Suprapubic skin (tissue), 4 donors: ENCODE measurements at places on chromosomes 1 and 21.
A peak's percentile ranks its signal among the peaks of the same experiment; 100 is the strongest.

- no peak for DNase-seq
These were observed 14.9 kb upstream of the SLC44A5 start for GRCh38 chr1:75625795-75626194.

DNA sequence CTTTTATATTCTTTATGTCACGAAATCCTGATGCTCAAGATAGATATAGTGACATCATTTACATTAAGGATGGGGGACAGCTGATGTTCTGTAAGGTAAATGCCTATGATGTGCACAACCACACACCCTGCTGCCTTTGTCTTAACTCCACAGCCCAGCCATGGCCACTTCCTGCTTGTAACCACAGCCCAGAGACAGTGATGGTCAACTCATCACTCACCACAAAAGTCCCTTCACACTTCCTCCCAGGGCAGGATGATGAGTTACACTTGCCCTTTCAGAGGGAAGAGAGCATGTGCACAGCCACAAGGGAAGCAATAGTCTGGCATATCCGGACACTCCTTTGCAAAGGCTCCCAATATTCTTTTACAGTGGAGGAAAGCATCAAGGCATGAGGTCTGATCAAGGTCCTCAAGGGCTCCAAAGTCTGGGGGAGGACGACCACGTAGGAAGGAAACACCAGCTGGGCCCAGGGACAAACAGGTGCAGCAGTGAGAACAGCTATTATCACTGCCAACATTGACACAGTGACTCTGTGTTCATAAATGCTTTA is 53.8 kb downstream of the PLPP3 start:
- DNase-seq = no peak

DNA sequence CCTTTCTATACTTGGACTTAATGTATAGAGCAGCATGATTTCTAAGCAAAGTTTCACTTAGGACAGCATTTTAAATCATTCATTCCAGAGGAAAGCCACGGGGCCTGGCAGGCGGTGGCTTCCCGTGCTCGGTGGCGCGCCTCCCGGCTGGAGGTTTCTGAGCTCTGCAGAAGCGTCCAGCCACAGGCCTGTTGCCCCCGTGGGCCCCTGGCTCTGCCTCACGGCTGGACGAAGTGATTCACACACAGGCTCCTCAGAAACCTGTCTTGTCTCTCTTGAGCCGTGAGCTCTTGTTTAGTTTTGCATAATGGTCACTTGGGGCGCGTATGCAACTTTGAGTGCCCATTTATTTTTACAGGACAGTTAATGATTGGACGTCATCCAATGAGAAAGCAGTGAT is 22.1 kb upstream of the DIP2A start:
- no peak for DNase-seq

DNA sequence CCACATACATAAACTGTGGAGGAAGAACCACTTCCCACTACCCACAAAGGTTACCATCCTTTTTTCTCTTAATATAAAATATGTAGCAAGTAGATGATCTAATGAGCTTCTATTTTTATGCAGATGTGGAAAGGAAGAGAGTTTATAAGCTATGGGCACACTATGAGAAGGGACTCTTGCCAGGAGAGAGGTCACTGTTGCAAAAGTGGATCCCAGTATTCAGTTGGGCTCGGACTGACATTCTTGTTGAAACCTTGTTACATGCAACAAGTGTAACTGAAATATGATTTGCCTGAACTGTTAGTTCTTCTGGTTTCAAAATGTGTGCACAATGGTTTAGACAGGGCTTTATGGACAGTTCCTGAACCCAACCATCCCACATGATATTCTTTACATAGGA is 397.4 kb upstream of the PKN2 start:
- no peak for DNase-seq

DNA sequence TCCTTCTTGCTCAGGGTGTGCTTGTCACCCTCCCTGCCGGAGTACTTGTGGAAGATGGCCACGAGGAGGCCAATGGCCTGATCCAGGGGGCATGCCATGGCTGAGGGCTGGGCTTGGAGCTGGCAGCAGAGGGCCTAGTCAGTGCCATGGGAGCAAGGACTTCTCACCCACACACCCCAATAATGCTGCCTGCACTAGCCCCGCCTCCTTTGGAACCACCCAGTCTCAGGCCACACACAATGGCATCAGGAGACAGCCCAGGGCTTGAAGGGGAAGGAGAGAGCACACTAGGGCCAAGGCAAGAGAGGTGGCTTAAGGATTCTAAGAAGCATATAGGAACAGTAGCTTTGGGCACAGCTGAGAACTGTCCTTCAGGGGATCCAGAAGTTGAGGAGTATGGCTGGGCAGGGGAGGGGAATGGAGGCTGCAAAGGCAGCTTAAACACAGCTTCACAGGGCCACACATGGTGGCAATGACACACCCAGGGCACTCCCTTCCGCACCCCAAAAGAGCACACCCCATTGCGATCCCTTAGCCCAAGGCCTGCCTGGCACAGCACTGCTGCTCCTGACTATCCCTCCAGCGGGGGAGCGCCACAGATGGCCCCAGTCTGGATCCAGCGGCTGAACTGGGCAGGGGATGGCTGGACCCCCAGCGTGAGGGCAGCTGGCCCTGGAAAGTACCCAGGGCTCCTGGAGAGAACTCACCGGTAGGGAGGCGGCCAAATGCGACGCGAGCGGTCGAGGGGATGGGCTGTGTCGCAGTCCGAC is at the start of gene S100A6:
TSS of gene S100A6 (minus strand) at position 750 of the 770 bp plus-strand sequence. CDS start at position 98, 652 bp downstream.
- no peak for DNase-seq

DNA sequence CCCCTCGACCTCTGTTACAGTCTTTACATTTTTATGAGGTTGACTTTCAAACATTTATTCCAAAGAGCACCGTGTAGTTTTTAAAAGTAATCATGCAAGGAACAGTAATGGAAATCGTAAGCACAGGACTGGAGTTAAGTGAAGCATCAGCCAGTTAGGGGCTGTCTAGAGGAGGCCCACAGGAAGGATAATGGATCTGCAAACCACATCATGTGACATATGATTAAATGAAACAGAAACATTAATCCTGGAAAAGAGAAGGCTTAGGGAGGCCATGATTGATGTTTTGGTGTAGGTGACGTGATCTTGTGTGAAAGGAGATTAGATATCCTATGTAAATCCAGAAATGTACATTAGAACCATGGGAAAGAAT is 25.0 kb downstream of the RGS7 start:
- DNase-seq = no peak

DNA sequence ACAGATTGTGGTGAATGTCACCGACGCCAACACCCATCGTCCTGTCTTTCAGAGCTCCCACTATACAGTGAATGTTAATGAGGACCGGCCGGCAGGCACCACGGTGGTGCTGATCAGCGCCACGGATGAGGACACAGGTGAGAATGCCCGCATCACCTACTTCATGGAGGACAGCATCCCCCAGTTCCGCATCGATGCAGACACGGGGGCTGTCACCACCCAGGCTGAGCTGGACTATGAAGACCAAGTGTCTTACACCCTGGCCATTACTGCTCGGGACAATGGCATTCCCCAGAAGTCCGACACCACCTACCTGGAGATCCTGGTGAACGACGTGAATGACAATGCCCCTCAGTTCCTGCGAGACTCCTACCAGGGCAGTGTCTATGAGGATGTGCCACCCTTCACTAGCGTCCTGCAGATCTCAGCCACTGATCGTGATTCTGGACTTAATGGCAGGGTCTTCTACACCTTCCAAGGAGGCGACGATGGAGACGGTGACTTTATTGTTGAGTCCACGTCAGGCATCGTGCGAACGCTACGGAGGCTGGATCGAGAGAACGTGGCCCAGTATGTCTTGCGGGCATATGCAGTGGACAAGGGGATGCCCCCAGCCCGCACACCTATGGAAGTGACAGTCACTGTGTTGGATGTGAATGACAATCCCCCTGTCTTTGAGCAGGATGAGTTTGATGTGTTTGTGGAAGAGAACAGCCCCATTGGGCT is 3.0 kb downstream of the CELSR2 start:
- DNase-seq = no peak

GRCh38 chr1:95021805-95022643 is 50.7 kb downstream of the ALG14 start:
- no peak for DNase-seq

GRCh38 chr21:44801468-44802395 is at the start of gene UBE2G2:
UBE2G2 (minus strand) TSS chr21:44801820; CDS start chr21:44801748, 72 bp downstream.
- peak; percentile 86 for DNase-seq

- DNase-seq = no peak
These were observed 47.7 kb upstream of the C8B start for GRCh38 chr1:57013522-57013921.

DNA sequence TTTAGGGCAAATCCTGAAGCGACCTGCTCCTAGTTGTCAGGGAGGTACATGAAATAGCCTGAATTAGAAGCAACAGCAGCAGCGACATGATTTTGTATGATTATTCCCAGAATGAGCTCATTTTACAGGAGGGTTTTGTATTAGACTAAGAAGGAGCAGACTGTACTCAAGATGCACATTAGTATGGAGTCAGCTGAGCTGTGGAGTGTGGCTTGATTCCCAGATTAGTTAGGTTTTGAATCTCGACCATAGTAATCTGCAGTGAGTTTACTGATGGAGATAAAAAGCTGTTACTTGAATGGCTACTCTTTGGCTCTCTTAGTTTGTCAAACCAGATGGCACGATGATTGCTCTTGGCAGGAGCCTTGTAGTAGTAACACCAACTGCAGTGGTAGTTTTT is 143.1 kb downstream of the PHTF1 start:
- DNase-seq = no peak

DNA sequence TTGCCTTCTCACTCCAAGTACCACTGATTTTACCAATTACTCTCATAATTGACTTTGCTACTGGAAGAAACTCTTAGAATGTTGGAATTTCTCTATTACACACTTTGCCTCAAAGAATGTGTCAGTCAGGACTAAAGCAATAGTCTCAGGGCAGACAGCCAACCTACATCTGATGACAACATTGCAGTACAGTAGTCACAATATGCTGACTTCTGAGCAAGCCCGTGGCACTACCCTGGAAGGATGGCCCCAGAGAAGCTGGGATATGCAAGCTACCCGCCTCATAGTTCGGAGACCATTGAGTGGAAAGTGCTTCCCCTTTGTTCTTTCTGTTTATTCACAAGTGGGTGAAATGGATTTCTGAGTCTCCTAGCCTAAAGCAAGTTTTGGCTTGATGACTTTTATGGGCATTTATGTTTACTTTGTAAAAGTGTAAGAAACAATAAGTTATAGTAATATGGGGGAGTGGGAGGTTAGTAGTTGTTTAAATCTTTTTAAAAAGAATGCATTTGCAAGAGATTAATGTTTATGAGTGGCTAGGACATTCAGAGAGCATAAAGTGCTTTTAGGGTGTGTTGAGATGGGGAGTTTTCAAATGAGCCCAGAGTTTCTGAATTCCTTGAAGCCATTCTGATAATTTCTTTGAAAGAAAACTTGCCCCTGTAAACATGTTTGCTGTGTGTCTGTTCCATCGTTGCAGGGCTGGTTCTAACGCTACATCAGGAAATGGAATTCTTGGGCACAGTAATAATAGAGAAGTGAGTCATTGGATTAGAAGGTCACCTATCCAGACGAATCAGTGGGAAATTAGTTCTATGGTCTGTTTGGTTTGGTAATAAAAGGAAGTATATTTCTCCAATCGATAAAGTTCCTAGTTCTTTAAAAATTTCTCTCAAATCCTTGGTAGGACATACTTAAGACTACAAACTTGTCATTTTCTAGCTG is 63.8 kb downstream of the LMO4 start:
- DNase-seq = no peak
